ENCODE measurements at places on chromosomes 12 and 14.

- DNase-seq = no peak
These were observed 10.1 kb upstream of the DCAF4 start for GRCh38 chr14:72916174-72916573.

DNA sequence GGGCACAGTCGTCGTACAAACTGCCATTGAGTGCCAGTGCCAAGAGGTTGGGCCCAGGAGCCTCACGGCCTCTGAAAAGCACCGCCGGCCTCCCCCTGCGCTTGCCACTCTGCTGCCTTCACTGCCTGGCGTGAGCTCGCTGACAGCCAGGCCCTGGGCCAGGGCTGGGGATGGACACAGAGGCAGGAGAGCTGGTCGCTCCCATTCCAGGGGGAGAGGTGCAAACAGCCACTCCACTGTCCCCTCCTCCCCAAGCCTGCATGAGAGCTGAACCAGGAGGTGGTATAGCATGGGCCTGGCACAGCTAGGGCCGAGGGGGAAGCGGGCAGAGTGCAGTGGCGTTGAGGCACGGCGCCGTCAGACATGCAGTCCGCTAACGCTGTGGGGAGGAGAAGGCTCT, 4.6 kb downstream of the ADSS1 start:
- DNase-seq = no peak

DNA sequence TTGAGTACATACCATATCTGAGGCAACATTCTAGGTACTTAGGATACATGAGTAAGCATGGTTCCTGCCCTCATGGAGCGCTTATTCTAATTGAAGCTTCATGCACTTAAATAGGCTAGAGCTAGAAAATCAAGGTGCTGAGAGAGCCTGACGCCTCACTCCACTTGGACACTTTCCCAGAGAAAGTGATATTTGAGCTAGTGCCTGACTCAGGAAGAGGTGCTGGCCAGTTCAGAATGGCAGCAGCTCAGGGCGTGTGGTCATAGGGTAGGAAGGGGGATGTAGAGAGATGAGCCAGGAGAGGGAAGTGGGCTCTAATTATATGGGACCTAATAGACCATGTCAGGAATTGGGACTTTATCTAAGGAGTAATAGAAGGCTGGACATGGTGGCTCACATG, 33.3 kb downstream of the TULP3 start:
- no peak for DNase-seq

DNA sequence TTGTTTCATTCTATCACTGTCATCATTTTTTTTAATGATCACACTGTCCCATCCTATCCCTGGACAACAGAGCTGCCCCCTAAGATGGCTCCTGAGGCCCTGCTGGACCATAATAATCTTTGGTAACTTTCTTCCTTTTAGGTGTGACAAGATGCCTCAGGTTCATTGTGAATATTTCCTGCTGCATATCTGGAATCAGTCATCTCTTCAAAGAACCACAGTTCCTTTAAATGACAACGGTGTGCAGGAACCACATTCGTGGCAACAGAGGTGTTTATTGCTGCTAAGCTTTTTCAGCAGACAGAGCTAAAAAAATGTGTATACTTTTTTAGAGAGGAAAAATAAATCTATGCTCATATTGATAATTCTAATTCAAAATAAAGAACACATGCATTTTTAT, 312.9 kb downstream of the MED13L start:
- DNase-seq = no peak

- DNase-seq = no peak
These were observed 125.9 kb downstream of the ZNF664 start for GRCh38 chr12:124098887-124099286.

DNA sequence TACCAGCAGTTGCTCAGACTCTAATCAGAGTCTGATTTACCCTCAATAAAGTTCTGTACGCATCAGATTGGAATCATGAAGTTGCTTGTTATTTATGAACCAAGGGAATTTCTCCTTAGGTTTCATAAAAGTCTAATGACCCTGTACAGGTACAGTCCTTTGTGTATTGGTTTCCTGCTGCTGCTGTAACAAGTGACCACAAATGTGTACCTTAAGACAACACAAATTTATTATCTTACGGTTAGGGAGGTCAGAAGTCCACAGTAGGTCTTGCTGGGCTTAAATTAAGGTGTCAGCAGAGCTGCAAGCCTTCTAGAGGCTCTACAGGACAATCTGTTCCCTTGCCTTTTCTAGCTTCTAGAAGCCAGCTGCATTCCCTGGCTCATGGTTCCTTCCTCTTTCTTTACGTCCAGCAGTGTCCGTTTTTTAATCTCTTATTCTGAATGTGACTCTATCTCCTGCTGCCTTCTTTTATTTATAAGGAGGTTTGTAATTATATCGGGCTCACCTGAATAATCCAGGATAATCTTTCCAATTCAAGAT, 6.7 kb upstream of the DERA start:
- DNase-seq = no peak

Measured in ELF-1 (cell line).